ENCODE measurements at places on chromosomes 5 and 9.

- DNase-seq = no peak
These were observed 387.1 kb downstream of the ZSWIM6 start for GRCh38 chr5:61719124-61719523.

DNA sequence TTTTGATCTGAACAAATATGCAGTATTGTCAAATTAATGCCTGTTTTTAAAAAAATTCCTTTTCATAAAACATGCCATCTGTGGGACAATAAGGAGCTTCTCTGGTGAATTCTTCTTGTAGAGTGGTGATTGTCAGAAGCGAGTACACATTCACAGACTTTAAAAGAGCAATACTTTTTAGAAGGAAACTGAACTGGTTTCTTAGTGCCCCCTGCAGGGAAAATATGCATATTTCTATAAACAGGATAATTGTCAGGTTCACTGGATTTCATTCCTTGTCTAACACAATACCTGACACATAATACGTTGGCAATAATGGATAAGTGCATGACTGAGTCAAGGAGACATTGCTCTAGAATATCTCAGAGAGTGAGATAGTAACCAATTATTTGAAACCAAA is 133.7 kb downstream of the KIF4B start:
- DNase-seq = no peak

GRCh38 chr9:31253800-31254762 is 1130.4 kb upstream of the ACO1 start:
- no peak for DNase-seq

- DNase-seq = no peak
These were observed 11.7 kb downstream of the CDC14B start for GRCh38 chr9:96607971-96608370.

GRCh38 chr5:124176692-124177091 is 569.7 kb downstream of the ZNF608 start:
- no peak for DNase-seq

GRCh38 chr9:115653171-115653606 is 500.4 kb upstream of the PAPPA start:
- DNase-seq = no peak

DNA sequence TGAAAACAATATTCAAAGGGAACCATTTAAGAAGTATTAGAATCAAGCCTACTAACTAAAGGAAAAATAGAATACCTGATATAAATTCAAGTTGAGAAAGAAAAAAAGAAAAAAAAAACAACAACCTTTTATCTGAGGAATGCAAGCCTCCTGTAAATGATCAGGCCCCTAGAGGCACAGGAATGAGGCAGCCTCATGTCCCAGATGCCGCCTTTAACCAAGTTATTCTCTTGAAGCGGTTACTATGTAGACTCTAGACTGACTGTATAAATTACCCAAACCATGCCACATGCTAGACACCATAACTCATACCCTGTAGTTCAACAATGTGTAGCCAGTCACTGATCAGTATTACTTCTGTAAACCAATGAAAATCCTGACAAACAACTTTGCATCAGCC is 929.6 kb downstream of the TAF11L14 start:
- DNase-seq = no peak

DNA sequence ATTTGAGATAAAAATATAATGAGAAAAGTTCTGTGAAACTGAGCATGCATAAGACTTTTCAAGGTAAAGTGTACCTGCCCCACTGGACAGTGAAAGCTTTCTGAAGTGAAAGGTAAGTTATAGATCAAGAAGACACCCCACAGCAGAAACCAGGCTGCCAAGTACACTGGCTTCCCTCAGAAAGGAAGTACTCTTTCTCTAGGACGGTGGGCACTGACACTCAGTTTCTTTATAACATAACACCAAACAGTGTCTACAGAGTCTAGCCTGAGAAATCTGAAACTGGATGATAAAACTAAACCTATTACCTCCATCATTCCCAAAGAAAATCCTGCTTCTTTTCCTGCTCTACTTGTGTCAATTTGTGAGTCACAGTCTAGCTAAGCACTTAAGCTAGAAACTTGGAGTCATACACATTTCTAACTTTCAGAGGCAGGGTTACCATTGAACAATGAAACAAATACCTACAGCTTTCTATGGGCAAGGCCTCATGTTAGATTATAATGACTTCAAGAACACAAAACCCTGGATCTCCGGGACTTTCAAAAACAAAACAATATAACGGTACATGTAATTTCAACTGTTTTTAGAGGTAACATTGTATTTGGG is 136.7 kb downstream of the CPLANE1 start:
- no peak for DNase-seq

- DNase-seq = no peak
These were observed 34.0 kb downstream of the ZNF474 start for GRCh38 chr5:122163121-122164069.

- DNase-seq = no peak
These were observed 439.0 kb downstream of the ZSWIM6 start for GRCh38 chr5:61771062-61771461.

DNA sequence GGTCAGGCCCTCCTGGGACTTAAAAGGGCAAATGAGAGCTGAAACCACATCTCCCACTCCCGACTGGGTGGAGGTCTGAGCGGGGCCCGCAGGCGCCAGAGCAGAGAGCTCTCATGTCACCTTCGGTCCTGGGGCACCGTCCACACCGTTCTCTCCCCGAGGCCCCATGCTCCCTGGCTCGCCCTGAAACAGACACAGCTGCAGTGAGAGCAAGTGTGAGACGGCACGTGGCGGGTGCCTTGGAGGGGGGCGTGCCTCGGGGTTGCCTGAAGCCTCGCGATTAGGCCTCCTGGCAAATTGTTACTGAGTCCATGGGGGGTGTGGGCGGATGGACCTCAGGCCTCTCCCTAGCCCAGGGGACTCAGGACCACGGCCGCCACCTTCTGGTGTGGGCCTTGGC is 24.1 kb upstream of the PHYKPL start:
- no peak for DNase-seq

GRCh38 chr5:13212886-13213285 is 731.6 kb downstream of the DNAH5 start:
- no peak for DNase-seq

- no peak for DNase-seq
These were observed 20.2 kb downstream of the HRH2 start for GRCh38 chr5:175678074-175678473.

GRCh38 chr9:122058051-122058450 is 35.1 kb downstream of the TTLL11 start:
- no peak for DNase-seq

- DNase-seq = no peak
These were observed 268.8 kb downstream of the NSG2 start for GRCh38 chr5:174314261-174314660.

GRCh38 chr5:116935561-116936162 is 361.0 kb upstream of the SEMA6A start:
- DNase-seq = no peak

DNA sequence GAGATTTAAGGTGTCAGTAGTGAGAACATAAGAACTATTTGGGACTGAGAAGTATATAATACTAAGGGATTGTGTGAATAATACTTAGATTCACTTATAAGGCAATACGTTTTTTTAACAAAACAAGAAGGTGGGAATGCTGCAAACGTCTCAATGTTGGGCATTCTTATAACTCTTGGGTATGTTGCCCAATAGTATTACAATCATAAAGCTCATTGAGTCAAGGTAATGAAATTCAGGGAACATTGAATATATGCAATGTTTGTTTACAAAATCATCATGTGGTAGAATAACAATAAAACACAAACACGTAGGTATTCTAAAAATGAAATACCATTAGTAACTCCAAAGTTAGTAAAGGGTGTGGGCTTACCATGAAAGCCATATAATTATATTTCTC is 400.7 kb downstream of the KIAA0825 start:
- no peak for DNase-seq

GRCh38 chr5:175344331-175345195 is 99.4 kb downstream of the DRD1 start:
- no peak for DNase-seq

GRCh38 chr9:109164042-109164441 is 3.0 kb downstream of the FRRS1L start:
- no peak for DNase-seq

- DNase-seq = no peak
These were observed 206.1 kb downstream of the CHSY3 start for GRCh38 chr5:130110328-130110727.

- no peak for DNase-seq
These were observed 235.7 kb downstream of the PBX3 start for GRCh38 chr9:125982798-125983406.

DNA sequence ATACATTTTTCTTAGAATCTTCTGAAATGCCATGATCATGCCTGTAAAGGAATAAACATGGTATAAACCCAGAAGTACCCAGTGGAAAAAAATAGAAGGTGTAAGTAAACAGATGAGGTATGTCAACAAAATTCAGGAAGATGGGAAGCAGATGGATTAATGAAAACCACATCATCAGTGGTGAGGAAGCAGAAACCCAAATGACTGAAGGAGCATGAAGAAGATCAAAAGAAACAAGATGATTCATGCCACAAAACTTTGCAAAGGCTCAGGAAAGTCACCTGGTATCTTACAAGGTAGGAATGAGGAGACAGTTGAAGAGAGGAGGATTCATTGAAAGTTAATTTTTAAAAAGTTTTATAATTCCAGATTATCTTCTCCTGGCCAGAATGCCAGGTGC is 132.8 kb upstream of the PAPPA start:
- DNase-seq = no peak
